ENCODE measurements at places on chromosomes 5 and 9. TPM values are rescaled to one million over a fixed set of nuclear protein-coding genes. Genes with fewer than 3 reads are reported as not detected.
A peak's percentile ranks its signal among the peaks of the same experiment; 100 is the strongest.

DNA sequence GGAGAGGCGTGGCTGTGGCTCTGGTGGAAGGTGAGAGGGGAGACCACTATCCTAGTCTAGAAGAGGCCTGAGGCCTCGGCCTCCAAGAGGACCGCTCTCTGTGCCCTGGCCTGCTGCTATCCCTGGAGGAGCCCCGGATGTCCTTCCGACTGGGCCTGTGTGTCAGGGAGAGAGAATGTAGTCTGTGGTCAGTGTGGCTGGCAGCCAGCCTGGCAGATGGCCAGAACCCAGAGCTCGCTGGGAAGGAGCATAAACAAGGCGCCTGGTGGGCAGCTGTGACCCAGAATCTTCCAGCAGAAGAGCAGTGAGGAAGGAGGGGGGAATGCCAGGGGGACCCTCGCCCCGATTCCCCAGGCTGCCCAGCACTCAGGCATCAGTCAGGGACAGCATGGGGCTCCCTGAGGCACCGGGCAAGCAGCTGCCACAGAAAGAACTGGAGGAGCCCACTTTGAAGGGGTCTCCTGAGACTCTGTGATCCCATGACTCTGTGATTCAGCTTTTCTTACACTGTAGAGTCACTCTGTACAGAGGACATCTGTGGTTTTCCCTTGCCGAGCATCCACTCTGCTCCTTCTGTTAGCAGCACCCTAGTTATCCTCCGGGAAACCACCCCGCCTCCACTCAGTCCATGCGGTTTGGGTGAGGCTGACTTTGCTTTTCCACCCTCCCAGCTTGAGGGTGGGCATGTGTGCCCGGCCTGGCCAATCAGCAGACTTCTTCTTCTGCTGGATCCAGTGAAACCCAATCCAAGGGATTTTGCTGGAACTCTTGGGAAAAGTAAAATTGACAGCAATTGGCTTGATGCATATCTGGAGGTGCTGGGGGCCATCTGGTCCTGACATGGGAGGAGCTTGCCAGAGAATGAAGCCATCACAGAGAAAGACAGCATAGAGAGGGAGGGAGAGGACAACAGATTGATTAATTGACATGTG, 46.2 kb upstream of the PWWP2A start:
- peak; percentile 57 for ATAC-seq

DNA sequence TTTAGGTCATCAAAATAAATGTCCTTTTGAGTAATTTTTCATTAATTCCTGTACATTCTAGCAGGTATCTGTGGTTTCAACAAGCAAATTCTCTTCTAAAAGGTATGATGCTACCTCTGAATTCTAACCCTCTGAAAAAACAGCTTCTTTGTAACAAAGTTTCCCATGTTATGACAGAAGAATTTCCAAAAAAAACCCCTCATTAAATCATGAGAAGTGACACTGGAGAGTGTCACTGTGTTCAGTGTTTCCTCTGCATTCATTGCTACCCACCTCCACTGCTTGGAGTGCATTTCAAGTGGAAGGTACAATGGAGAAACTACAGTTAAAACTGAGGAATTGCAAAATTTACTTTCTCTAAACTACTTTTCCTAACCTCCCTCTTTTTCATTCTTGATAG, 10.1 kb downstream of the CDKN2A start:
- ATAC-seq, result no peak

Gene WDR38
- not detected for total RNA-seq

GRCh38 chr9:93205045-93205768, 21.3 kb downstream of the WNK2 start:
- peak; percentile 59 for ATAC-seq

Gene MYO10
- total RNA-seq, result 0.80 TPM

Gene CCL28
- 22.8 TPM for total RNA-seq

GRCh38 chr5:147448766-147449165, 61.1 kb downstream of the DPYSL3 start:
- no peak for ATAC-seq

Gene PCDHGA11
- 0.09 TPM for total RNA-seq

Gene PHYHD1
- not detected for total RNA-seq

All from activated T-helper 17 cell treated with anti-CD3 and anti-CD28 coated beads, Interleukin-2, amount 50 U/mL, for 72 hours (primary cell).